ENCODE measurements at places on chromosomes 6 and 20.

GRCh38 chr6:35977308-35977707 lies 47.1 kb downstream of the SLC26A8 start:
- no peak overlapping the region for H3K4me3 ChIP-seq
- no peaks in the 10 kb centered on the region for H3K27me3 ChIP-seq
- no peaks in the 10 kb centered on the region for H3K36me3 ChIP-seq
- DNase-seq: no peak

DNA sequence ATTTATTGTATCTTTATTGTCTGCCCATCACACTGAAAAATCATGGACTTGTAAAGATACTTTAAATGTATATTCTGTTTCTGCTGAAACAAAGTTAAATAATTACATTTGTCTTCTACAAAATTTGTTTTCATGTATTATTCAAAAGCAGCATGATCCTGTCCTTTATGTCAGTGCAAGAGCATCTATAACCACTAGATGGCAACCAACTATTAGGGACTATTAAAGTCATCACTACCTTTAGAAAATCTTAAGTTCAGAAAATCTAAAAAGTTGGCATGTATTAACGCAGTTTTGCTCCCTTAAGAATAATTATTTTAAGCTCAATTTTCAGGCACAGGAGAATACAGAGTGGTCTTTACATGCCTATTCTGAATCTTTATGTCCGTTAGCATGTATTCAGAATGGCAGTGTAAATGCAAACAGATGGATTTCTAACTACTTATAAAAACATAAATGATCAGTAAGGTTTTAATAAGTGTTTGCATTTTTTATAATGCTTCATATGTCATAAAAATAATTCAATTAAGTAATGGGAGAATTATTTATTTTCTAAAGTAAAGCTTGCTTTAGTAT lies 17.8 kb downstream of the TMEM30A start:
- peak; percentile 70 for DNase-seq
- H3K36me3 ChIP-seq: peaks cover 51% of the 10 kb centered on the region
- no peak overlapping the region for H3K27ac ChIP-seq
- H3K4me1 ChIP-seq: no peaks in the 10 kb centered on the region

GRCh38 chr6:53151676-53152075 lies 3.0 kb upstream of the GCM1 start:
- no peak overlapping the region for H3K4me3 ChIP-seq
- H3K27me3 ChIP-seq: no peaks in the 10 kb centered on the region
- DNase-seq: no peak
- no peaks in the 10 kb centered on the region for H3K36me3 ChIP-seq

DNA sequence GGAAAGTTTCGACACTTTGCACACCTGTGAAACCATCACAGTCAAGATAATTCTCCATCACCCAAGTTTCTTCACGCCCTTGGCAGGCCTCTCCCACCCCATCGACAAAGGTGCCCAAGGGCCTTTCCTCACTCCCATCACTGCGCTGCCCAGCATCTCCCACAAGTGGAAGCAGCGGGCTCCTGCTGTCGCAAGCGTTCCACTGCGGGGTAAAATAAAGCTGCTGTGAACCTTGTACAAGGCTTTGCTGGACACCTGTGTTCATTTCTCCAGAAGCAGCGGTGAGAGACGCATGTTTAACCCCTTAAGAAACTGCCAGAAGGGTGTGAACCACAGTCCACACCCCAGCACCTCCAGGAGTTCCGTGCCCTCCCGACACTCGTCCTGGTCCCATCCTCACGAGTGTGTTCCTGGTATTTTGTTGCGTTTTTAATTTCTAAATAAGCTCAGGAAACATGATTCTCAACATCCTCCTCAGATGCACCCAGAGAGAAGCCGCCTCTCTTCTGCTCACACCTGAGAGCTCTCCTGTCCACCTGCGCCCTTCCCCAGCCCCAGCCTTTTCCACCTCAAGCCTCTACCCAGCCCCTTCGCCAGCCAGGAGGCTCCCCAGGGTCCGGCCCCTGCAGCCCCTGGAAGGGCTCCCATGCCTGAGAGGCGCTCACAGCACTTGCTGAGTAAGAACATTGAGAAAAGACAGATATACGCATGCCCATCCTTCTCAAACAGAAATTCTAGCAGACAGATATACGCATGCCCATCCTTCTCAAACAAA lies 97.5 kb downstream of the TAF4 start:
- H3K4me1 ChIP-seq: no peaks in the 10 kb centered on the region
- peaks cover 18% of the 10 kb centered on the region for H3K36me3 ChIP-seq
- peaks cover 22% of the 10 kb centered on the region for H3K27me3 ChIP-seq

GRCh38 chr6:42375007-42375635 lies 76.6 kb downstream of the TRERF1 start:
- H3K4me1 ChIP-seq: no peaks in the 10 kb centered on the region
- no peak overlapping the region for H3K4me3 ChIP-seq
- H3K36me3 ChIP-seq: no peaks in the 10 kb centered on the region

- H3K4me3 ChIP-seq: no peak overlapping the region
- no peak overlapping the region for H3K27ac ChIP-seq
- peaks cover 44% of the 10 kb centered on the region for H3K36me3 ChIP-seq
- no peaks in the 10 kb centered on the region for H3K27me3 ChIP-seq
- no peak for DNase-seq
Observed at GRCh38 chr20:36175475-36175995, 21.0 kb downstream of the EPB41L1 start.

DNA sequence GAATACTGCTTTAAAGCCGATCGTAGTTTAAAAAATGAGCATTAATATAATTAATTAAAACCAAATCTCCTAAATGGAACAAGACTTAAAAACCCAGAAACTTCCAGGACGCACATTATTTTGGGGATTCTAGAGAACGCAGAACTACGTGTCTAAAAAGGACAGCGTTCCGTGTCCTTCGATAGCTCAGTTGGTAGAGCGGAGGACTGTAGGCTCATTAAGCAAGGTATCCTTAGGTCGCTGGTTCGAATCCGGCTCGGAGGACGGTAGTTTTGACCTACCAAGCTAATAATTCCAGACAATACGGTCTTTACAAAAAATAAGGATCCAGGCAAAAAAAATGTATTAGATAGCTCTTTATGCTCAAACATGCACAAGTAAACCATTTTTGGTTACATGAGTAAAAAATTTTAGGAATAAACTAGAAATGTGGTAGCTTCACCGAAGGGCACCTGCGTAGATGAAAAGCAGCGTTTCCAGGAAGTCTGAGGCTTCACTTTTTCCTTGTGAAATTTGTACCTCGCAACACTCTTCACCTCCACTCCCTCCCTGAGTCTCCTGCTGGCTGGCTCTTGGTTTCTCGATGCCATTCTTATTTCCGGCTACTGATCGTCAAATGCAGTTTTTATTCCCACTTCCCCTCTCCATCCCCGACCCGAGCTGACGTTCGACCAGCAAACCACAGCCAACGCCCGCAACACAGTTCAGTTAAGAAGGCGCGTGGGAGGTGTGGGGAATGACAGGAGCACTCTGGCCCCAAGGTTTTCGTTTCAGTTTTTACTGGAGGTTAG lies 19.6 kb upstream of the ABT1 start:
- peaks cover 5% of the 10 kb centered on the region for H3K27me3 ChIP-seq
- H3K36me3 ChIP-seq: no peaks in the 10 kb centered on the region
- peak; percentile 74 for DNase-seq
- H3K4me3 ChIP-seq: peak overlapping the region; percentile 78
- H3K27ac ChIP-seq: no peak overlapping the region

DNA sequence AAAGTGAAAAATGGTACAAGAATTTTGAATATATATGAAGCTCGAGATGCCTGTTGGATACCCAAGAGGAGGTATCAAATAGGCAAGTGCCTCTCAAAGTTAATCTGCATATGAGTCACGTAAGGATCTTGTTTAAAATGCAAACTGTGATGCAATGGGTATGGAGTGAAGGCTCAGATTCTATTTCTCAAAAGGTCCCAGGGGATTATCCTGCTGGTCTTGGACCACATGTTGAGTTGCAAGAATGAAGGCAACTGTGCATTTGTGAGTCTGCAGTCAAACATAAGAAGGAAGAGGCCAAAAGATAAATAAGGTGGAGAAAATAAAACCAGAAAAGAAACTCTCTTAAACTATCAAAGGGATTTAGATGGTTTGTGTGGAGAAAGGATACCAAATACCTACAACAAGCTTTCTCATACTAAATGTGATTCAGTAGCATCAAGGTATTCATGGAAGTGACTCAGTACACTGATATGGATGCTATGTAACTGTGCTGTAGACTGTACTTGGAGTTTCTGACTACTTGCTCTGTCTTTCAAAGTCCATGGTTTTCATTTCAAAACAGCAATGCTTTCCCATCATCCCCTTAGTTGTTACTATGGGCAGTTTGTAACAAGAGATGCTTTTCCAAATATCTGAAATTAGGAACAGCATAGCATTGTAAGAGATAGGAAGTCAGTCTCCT lies 106.3 kb downstream of the GFRAL start:
- DNase-seq: peak; percentile 66
- no peaks in the 10 kb centered on the region for H3K27me3 ChIP-seq
- no peak overlapping the region for H3K27ac ChIP-seq
- no peaks in the 10 kb centered on the region for H3K4me1 ChIP-seq

- H3K4me1 ChIP-seq: peaks cover 14% of the 10 kb centered on the region
- peaks cover 64% of the 10 kb centered on the region for H3K36me3 ChIP-seq
- H3K27ac ChIP-seq: peak overlapping the region; percentile 99
- no peak overlapping the region for H3K4me3 ChIP-seq
Observed at GRCh38 chr20:31719644-31720485, 2.8 kb downstream of the BCL2L1 start.

DNA sequence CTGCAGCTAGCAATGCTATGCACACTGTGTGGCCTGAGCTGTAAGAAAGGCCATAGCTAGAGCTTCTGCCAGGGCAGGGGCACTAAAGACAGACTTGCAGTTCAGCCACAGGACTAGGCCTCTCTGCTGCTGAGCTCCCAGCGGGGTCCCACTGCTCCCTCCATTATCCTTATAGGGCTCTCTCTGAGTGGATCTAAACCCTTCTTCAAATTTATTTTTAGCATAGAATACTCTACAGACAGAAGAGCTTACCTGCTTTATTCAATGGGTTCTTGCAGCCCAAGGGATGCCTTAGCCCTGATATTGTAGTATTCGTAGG lies 100.9 kb upstream of the MLN start:
- H3K27ac ChIP-seq: no peak overlapping the region
- H3K36me3 ChIP-seq: no peaks in the 10 kb centered on the region
- DNase-seq: no peak
- H3K27me3 ChIP-seq: peaks cover 38% of the 10 kb centered on the region
- H3K4me1 ChIP-seq: peaks cover 14% of the 10 kb centered on the region

DNA sequence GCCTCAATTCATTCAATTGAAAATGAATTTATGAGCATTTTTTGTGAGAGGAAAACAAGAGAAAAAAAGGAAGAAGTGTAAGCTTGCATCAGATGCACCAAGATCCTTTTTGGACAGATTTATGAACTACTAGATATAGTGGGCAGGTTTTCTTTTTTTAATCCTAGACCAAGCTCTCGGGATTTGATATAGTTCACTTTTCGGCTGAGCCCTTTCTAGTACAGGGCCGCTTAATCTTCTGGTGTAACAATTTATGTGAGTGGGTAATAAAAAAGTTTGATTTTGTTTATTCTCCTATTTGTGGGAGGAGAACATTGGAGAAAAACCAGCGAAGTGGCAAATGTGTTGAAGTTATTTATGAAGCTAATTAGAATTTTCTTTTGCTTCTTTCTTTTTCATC lies 538.0 kb downstream of the UTRN start:
- peaks cover 4% of the 10 kb centered on the region for H3K4me1 ChIP-seq
- no peaks in the 10 kb centered on the region for H3K27me3 ChIP-seq
- H3K27ac ChIP-seq: no peak overlapping the region
- no peaks in the 10 kb centered on the region for H3K36me3 ChIP-seq
- H3K4me3 ChIP-seq: no peak overlapping the region
- DNase-seq: no peak

DNA sequence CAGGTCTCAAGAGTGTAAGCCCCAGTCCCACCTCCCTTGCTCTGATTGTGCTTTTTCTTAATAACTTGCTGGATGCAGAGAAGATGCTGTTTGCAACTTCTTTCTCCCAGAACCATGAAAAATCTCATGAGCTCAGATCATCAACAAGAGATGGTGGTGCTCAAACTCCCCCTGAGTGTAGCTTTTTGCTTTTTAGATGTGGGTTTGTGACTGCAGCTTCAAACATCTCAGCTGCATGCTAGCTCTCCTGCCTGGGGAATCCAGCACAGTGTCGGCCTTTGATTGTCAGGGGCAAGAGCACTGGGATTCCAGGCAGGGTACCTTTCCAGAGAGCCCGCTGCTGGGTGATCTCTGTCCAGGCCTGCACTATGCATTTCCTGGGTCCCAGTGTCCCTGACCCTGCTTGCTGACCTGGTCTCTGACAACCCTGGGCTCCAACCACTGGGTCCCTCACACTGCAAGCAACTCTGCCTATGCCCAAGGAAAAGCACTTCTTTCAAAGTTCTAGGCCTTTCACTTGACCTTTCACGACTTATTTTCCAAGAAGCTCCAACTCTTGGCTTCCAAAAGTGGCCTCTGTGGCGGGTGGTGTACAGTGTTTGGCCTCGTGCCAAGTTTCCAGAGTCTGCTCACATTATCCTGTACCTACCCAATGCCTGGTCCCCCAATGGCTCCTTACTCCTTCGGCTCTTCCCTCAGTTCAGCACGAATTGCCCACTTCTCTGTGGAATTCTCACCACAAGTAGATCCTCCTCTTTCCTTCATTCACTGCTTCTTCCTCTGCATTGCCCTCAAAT lies 69.7 kb upstream of the LY86 start:
- H3K4me1 ChIP-seq: no peaks in the 10 kb centered on the region
- H3K27me3 ChIP-seq: peaks cover 50% of the 10 kb centered on the region
- no peak for DNase-seq
- H3K36me3 ChIP-seq: no peaks in the 10 kb centered on the region
- no peak overlapping the region for H3K4me3 ChIP-seq
- H3K27ac ChIP-seq: no peak overlapping the region

DNA sequence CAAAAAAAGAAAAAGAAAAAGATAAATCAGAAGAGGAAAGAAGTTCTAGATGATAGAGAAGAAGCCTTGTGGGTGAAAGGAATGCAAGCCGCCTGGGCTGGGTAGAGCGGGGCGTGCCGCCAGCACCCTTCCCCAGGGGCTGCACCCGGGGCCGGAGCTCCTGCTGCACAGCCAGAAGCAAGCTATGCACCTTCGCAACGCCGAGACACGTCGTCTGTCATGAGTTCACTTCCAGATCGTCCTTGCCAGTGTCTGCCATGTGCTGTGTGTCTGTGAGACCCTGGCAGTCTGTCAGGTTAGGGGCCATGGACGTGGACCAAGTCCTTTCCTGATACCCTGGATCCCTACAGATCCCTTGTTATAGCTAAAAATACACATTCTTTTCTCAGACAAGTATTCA lies 25.5 kb upstream of the ADRM1 start:
- H3K36me3 ChIP-seq: peaks cover 85% of the 10 kb centered on the region
- H3K27me3 ChIP-seq: no peaks in the 10 kb centered on the region
- no peak overlapping the region for H3K27ac ChIP-seq
- no peak for DNase-seq
- no peak overlapping the region for H3K4me3 ChIP-seq
- H3K4me1 ChIP-seq: no peaks in the 10 kb centered on the region

GRCh38 chr6:108874470-108875160 lies 26.4 kb downstream of the ARMC2 start:
- no peak overlapping the region for H3K27ac ChIP-seq
- peaks cover 2% of the 10 kb centered on the region for H3K4me1 ChIP-seq
- peaks cover 13% of the 10 kb centered on the region for H3K36me3 ChIP-seq
- DNase-seq: peak; percentile 53
- H3K4me3 ChIP-seq: peak overlapping the region; percentile 26
- no peaks in the 10 kb centered on the region for H3K27me3 ChIP-seq
